GF-D8 (cell line): ENCODE measurements at places on chromosomes 4 and X.

DNA sequence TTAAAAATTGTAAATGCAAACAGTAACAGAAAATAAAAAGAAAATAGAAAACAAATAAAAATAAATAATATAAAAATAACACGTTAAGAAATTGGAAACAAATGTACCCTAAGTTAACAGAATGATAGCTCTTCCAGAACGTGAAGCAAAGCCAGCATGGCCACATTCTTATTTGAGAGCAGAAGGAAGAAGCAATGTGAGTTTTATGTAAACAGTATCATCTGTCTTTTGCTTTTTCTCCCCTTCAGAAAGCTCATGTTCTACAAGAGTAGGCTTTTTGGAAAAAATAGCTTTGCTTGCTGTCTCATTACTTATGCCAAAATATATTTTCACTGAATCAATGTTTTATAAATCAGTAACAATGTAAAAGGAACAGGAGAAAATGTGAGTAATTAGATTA is 18.7 kb downstream of the NPY2R start:
- no peak for DNase-seq

DNA sequence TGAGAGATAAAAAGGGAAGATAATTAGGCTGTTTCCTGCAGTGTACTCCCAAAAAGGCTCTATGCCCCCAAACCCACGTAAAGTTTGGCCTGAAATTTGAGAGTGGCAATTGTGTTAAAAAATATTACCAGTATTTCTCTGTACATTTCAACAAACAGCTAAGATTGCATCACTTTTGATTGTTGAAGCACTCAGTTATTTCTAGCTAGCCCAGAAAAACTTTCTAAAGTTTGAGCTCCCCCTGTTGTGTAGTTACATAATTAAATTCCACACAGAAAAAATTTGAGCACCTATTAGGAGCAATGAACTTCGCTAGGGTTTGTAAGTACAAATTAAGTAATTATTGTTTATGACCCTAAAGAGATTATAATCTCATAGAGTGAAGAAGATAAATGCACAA is 109.4 kb downstream of the DLG3 start:
- no peak for DNase-seq

GRCh38 chrX:140589657-140590056 is 84.8 kb upstream of the SOX3 start:
- DNase-seq: no peak

DNA sequence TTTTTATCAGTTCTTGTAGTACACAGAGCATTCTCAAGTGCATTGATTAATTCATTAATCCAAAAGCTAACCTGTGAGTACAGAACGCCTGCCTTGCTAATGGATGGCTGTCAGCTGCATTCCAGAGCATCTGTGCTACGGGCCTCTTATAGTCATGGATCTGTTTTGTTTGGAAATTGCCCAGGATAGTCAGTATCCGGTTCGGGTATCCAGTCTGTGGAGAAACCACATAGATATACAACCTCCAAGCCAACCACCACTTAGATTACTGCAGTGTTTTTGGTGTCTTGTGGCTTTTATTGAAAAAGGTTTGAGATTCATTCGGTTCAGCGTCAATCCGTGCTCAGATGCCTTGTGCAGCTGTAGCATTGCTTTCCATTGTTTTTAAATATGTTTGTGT is 4.0 kb downstream of the LAP3 start:
- DNase-seq: no peak

- DNase-seq: no peak
Observed at GRCh38 chr4:113106108-113106507, 56.7 kb downstream of the ANK2 start.

DNA sequence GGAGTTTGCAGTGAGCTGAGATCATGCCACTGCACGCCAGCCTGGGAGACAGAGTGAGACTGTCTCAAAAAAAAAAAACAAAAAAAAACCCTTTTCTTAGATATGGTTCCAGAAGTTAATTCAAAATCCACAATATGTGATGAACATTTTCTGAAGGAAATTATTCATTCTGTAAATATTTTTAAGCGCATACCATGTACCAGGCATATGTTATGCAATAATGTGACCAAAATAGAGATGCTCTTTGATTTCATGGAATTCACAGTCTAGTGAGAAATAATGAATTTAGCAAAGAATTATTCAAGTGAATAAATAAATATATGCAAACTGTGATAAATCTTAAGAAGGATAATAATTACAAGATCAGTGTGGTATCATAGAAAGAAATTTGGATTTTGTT is 174.7 kb downstream of the GC start:
- no peak for DNase-seq

DNA sequence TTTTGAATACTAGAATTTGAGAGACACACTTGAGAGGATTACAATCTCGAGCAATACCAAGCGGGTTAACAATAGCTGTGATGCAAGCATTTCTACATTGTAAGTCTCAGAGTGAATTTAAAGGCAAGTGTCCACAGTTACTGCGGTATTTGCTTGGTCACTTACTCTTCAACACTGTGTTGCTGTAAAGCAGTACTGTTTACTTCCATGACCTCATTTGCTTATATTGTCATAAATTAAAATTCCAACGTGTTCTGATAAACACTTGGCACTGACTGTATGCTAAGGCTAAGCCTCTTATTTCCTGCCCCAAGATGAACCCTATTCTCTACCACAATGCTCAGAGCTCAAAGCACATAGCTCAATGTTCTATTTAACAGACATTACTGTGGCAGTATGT is 11.1 kb downstream of the EXOC1L start:
- no peak for DNase-seq

DNA sequence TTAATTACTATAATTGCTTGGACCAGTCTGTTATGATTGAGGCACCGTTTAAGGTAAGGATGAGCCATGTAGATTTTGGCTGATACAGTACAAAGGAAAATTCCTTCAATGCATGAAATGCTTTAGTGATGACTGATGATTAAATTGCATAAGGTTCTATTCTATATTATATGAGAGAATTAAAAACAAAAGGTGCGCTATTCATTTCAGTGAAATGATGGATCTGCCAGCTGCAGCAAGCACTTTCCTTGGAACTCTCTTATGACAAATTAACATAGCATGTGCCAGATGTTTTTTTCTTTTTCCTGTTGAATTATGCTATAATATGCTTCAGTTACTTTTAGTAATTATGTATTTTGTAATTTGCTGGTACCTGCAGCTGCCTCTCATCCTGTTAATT is 98.5 kb downstream of the JADE1 start:
- DNase-seq: no peak

GRCh38 chrX:95949588-95949987 is 735.1 kb upstream of the DIAPH2 start:
- DNase-seq: no peak

DNA sequence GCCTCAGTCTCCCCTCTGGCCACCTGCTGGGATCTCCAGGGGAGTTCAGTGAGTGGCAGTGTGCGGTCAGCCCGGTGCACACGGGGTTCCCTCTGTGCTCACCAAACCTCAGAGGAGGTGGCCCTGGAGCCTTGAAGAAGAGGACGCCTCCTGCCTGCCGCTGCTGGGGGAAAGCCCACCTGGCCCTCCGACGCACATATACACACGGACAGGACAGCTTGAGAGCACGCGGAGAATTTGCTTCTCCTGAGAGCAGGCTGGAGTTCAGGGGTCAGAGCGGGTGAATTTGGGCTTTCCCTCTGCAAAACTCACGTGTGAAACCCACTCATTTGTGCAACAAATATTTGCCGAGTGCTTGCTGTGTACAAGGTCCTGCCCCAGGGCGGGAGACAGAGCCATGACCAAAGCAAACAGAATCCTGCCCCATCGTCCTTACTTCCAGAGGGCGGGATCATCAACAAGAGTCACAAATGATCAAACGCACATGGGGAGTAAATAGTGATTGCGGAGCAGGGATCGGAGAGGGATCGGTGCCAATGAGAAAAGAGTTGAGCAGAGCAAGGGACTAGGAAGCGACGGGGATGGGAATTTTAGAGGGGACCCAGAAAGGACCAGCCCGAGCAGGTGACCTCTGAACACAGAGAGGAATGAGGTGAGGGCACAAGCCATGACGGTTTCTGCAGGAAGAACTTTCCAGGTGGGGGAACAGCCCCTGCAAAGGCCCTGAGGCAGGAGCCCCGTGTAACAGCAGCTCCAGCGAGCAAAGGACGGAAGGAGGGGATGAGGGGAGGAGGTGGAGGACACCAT is 17.6 kb downstream of the BLOC1S4 start:
- no peak for DNase-seq

- peak; percentile 7 for DNase-seq
Observed at GRCh38 chrX:111052478-111052877, 43.5 kb upstream of the PAK3 start.

GRCh38 chr4:17313194-17313593 is 198.7 kb downstream of the QDPR start:
- DNase-seq: no peak

DNA sequence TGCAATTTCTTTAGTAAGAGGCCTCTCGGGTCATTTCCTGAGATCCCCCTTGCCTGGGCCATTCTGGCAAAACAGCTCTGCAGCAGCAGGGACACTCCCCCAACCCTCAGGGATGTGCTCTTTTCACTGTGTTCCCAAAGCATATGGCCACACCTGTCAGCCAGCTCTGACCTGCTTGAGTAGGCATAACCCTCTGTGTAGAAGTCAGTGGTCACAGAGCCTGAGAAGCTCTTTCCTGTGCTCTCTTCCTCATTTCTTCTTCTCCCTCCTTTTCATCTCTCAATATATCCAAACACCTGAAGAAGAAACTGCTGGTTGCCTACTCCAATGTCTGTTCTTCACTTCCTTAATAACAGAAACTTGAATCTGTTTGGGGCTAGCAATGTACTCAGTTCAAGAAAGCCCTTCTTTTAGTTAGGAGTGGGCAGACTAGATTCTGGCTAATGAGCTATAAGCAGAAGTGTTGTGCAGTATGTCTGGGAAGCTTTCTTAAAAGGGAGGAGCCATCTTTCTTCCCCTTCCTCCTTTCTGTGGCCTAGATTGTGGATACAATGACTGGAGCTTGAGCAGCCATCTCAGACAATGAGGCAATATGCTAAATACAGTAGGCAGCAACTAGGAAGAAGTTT is 73.3 kb downstream of the PRPS1 start:
- DNase-seq: peak; percentile 31

GRCh38 chr4:171639540-171639939 is 173.7 kb upstream of the GALNTL6 start:
- DNase-seq: no peak

GRCh38 chrX:112235547-112235946 is 153.0 kb upstream of the TRPC5 start:
- no peak for DNase-seq
